Ascending aorta (tissue), 2 donors: ENCODE measurements at places on chromosomes 7 and 10.

DNA sequence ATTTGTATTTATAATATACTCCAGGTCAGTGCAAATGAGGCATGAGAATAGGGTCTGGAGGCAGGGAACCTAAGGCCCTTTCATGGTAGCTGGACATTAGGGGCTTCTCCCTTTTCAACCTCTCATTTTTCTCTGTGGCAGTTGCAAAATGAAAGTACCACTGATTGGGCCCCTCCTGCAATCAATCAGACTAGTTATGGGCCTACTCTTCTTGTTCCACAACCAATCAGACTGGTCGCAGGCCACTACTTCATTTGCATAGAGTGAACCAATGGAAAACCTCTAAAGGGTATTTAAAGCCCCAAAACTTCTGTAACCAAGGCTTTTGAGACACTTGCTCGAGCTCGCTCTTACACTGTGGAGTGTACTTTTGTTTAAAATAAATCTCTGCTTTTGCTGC is 10.0 kb upstream of the PRPS1L1 start:
- DNase-seq, result no peak

DNA sequence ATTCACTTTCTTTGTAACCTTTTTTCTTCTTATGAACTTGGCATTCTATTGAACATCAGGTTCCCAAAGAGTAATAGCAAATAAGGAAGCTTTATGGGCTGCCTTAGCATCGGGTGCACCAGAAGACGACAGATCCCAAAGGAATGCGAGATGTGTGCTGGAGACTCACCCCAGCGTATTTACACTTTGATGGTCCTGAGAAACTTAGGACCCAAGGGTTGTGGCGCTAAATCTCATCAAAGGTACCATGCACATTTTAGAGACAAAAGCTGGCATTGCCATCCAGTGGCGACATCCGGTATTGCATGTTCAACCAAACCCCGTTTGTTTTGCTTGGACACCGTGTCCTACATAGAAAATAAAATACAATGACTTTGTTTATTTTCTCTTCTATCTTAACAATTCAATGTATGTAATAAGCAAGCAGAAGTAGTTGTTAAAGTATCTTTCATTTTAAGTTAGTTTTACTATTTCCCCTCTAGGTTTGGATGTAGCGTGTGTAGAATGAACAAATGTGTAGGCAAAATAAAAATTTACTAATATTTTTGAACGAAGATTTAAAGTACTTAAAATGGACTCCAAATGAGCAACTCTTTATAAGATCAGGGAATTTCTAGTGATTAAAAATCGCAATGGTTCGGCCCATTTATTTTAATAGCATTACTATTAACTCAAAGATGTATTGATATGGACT is 1154.8 kb downstream of the GATA3 start:
- DNase-seq, result peak; percentile 71

DNA sequence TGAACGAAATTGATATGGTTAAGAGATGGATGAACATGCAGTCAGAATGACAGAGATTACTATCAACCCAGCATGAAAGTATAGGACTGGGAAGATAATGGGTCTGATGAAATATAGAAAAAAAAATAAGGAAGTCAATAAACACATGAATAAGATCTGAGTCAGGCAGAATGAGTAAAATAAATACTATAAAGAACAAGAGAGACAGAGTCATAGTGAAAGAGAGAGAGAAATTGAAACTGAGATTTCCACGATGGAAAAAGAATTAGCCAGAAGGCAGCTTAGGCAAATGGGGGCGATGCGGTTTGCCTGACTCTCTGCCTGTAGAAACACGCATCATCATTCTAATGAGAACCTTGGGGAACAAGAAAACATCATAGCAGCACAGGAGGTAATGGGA is 26.6 kb downstream of the SEMA3D start:
- DNase-seq, result no peak

DNA sequence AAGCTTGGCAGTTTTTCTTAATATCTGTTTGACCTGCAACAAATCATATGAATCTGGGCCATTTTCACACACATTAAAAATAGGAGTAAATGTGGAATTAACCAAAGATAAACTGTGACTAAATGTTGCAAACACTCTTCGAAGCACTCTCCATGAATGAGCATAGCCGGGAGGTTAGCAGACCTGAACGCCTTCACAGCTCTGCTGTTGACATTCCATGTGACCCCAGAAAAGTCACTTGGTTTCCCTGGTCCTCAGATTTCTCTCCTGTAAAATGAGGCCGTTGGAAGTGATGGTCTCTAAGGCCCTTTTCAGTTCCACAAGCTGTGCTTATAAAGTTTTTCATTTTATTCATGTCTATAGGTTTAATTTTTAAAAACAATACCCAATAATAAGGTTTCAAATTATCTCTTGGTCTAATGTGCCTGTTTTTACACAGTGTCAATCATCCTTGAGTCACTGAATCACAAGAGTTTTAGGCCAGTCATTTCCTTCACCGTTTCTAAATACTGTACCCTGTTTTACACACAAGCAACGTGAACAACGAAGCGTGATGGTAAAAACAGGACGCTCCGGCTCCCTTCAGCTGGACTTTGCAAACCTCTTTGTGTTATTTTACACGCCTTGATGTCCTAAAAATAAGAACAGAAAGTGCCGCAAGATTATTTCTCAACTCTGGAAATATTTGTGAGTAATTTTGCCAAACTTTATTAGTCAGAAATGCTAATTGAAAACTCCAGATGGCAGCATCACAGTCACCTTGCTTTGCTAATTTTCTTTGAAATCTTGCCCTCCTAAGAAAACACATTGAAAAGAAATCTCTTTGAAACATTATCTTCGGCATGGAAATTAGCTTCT is 38.6 kb upstream of the MET start:
- no peak for DNase-seq

DNA sequence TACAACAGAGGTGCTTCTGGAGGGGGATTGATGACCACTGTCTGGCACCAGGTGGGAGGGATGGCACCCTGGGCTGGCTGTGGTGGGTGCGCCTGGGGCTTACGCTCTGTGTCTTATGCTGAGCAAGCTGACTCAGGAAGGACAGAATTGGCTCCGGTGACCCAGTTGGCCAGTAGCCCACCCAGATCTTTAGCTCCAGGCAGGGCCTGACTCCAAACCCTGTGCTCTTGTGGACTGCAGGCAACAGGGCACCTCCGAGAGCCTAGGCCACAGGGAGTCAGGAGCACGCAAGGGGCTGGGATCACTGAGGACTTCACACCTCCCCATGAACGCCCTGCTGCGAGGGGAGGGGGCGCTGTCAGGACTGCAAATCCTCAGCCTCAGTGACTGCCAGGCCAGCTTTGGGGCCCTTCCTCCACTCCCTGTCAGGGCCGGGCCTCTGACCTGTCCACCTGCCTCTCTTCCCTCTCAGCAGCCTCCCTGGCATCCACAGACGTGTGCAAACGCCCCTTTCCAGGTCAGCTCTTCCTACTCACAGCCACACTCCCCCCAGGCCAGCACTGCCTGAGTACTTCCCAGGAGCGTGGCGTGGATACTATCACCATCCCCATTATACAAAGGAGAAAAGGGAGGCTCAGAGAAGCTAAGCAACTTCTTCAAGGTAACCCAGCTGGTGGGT is 118.7 kb downstream of the SLIT1 start:
- no peak for DNase-seq

GRCh38 chr10:9068003-9068402 is 1013.5 kb downstream of the GATA3 start:
- no peak for DNase-seq

GRCh38 chr7:127824682-127825081 is 172.7 kb downstream of the SND1 start:
- no peak for DNase-seq

DNA sequence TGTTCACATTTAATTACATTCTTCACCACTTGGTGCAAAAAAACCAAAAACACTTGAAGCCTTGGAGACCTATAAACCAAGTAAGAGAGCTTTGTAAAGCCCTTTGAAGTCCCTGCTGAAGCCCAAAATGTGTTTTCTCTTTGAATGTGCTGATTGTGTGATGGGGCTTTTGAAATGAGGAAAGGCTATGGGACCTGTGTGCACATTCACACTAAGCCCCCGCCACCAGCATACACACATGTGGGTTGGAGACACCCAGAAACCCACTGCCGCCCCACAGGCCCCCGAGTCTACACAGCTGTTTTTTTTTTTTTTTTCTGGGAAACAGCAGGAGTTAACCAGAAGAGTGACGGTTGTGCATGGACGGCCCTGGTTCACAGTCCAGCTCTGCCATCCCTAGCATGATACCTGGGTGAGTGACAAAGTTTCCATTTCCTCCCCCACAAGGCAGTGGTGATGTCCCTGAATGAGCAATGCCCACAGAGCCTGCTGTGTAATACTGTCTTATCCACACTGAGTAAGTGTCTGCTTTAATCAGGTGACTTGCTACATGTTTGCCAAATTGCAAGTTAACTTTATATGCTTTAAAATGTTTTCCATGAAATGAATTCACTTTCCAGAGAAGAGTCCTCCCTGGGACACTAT is 154.6 kb upstream of the GDF10 start:
- no peak for DNase-seq

DNA sequence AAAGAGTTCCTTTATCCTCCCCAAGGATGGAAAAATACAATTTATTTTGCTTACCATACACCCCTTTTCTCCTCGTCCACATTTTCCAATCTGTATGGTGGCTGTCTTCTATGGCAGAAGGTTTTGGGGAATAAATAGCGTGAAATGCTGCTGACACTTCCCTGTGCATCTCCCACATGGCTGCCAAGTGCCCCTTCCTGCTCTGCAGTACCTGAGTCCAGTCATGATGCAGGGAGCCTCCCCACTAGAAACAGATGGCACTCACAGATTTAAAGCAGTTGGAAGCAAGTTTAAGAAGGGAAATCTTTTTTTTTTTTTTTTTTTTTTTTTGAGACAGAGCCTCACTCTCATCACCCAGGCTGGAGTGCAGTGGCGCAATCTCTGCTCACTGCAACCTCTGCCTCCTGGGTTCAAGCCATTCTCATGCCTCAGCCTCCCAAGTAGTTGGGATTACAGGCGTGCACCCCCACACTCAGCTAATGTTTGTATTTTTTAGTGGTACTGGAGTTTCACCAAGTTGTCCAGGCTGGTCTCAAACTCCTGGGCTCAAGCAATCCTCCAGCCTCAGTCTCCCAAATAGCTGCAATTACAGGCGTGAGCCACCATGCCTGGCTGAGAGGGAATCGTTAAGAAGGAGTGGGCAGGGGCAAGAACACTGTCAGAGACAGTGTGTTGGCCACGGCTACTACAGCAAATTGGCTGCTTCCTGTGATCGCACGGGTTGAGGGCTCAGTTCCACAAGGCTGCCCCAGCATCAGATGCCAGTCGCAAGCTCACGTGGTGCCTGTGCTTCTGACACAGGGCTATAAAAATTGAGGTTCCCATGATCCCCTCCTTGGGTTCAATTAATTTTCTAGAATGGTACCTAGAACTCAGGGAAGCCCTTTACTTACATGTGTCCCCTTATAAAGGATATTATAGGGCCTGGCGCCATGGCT is 5.3 kb upstream of the PILRA start:
- no peak for DNase-seq

GRCh38 chr7:159105832-159106811 is 38.5 kb downstream of the VIPR2 start:
- no peak for DNase-seq

- no peak for DNase-seq
These were observed 131.8 kb upstream of the GRB10 start for GRCh38 chr7:50914460-50914859.

DNA sequence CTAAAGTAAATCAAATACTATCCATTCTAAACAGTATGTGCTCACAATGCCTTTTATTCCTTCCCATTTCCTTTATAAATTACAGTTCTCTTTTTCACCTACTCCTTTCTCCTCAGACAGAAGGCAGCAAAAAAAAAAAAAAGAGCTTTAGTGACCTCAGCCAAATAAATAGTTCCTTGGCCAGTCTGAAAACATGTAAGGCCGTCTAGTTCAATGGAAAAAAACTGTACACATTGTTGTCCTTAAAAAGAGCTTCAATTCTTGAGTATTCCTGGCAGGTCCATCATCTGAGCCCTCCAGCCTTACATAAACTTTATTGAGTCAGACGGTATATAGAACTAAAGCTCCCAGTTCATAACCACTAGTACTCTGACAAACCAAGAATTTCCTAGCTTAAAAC is 185.4 kb downstream of the CACNA2D1 start:
- DNase-seq, result no peak

- no peak for DNase-seq
These were observed 867.1 kb upstream of the PHF14 start for GRCh38 chr7:10106609-10107008.

- DNase-seq, result no peak
These were observed 218.8 kb upstream of the CELF2 start for GRCh38 chr10:10798864-10799192.

GRCh38 chr7:120272701-120273475 is at the start of gene KCND2:
KCND2 (plus strand) TSS chr7:120273175.
- DNase-seq, result no peak

GRCh38 chr7:156378806-156379205 is 261.8 kb upstream of the RNF32 start:
- no peak for DNase-seq

DNA sequence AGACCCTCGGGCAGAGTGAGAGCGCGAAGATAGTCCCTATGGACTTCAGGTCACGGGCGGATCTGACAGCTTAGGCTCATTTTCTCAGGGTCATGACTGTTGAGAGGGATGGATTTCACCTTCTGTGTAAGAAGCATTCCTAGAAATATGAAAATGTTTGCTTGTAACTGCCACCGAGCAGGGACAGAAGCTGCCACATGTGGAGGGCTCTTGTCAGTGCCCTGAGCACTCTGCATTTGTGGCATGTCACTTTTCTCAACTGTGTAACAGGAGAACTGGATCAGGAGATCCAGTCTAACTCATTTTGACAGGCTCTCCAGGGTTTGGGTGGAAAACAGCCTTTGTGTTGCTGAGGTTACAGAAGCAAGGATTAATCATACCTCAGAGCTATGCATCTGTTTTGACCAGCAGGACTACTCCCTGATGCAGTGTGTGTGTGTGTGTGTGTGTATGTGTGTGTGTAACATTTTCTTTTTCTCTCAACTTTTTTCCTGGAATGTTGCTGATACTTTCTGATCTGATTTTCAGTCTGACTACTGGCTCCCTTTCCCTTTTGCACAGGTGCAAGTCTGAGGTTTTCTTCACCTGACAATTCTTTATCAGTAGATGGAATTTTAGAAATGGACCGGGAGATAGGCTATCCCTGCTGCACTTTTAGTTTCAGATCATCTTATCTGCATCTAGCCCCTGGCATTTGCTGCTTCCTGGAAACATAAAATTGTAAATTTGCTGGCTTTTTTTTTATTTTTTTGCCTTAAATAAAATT is 183.3 kb downstream of the STK31 start:
- DNase-seq, result no peak

DNA sequence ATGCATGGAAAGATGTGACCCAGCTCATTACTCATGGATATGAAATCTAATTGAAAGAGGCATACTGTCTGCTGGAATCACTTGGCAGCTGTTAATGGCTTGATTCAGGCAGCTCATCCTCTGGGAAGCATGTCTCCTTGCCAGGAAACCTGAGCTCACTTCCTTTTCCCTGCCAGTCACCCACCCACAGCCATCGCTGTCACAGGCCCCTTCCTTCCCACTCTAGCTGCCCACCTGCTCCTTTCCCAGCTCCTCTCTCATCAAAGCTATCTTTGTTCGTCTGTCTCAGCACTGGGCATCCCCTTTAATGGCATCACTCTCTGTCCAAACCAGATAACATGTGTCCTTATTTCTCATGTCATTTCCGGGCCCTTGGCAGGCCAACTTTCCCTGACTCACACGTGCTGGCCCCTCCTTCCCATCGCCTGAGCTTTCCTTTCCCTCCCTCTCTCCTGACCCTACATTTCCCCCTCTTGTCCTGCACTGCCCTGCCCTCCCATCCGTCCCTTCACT is 721.9 kb downstream of the TNS3 start:
- DNase-seq, result no peak
